ENCODE measurements at places on chromosomes 4 and X.

DNA sequence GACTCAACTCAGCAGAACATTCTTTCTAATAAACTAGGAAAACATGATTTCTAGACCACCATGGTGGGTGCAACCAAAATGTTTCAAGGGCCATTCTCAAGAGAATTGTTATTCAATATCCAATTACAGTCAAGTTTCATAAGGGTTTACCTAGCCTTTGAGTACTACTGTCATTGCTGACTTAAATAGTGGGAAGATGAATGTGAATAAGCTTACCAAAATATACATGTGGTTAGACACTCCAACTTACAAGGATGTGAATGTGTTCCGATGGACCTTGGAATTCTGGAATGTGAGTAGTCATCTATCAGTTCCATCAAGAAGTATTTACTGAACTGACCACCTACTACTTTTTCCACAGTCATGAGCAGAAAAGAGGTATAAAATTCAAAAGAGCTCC, 16.9 kb downstream of the SH3RF1 start:
- ATAC-seq, result peak; percentile 5

DNA sequence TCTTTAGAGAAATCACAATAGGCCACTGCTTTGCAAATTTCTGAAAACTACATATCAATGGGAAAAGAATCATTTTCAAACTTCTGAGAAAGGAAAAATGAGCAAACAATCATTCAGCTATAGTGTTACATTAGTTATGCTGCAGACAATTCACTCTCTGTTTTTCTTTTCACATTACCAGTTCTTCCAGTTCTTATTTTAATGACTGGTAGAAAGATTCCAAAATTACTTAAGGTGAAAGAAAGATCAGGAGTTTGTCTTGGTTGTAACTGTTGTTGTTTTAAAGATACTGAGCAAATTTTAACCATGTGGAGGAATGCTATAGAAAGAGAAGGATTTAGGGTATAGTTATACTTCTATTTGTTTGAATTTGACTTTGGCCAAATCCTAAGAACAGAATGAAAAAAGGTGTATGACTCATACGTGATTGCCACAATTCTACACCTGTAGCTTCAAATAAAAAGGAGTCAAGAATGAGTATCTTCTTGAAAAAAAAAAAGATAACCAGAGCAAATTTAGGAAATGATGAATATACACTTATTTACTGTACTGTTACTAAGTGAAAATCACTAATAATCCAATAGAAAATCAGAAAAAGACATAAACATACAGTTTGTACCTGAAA, 21.0 kb upstream of the RASGEF1B start:
- ATAC-seq, result no peak

- no peak for ATAC-seq
Observed at GRCh38 chr4:103193457-103193856, 4.7 kb downstream of the CENPE start.

- ATAC-seq, result no peak
Observed at GRCh38 chr4:140174543-140174942, 20.6 kb upstream of the MAML3 start.

DNA sequence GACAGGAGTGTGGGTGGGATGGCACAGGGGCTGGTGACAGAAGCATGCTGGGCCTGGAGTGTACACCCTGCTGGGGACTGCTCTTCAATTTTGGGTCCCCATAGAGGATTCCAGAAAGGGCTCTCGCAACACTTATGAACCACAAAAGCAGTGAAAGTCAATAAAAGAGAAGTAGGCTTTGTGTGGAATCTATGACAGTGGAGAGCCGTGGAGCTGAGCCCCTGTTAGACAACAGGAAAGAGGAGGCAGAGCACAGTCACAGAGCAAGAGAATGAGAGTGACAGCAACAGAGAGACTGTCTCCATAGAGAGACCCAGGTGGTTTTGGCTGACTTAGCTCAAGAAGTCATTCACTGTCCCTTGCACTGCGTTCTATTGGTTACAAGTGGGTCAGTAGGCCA, 135.1 kb upstream of the ATP6AP2 start:
- no peak for ATAC-seq

Data from SK-N-SH treated with all-trans-retinoic acid at 6 μM for 48 hours (cell line).